ENCODE measurements at places on chromosomes 6 and 20. TPM values are rescaled to one million over a fixed set of nuclear protein-coding genes. Genes with fewer than 3 reads are reported as not detected.

DNA sequence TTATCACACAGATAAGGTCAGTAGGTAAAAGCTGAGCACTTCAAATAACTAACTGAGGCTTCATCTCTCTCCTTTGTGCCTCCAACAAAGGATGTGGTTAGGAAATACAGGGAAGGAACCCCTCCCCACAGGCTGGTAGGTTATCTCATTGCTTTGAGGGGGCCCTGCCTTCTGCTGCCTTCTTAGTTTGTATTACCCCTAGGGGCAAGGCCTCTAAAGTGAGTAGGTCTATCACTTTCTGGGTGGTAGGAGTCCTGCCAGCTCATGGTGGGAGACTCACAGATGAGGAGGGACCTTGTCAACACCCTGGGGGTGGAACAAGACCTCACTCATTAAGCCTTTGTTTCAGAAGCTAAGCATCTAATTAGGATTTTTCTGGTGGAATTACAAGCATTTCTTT, 34.6 kb downstream of the EDN1 start:
- no peak for DNase-seq

DNA sequence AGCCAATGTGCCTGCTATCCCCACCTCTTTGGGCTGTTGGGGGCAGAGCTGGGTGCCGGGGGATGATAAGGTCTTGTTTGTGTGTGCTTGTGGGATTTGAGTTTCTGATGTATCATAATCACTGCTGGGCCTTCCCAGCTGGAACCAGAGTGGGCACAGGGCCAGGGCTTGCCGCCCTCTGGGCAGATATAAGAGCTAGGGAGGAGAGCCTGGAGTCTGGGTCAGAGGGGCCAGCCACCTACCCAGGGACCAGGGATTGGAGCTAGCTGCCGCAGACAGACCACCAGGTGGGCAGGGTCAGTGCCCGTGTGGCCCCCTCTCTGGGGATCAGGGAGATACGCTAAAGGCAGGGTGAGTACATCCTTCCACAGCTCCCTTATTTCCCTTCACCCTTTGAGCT, 3.1 kb upstream of the TLDC2 start:
- DNase-seq, result no peak

GRCh38 chr6:40998661-40999060, 40.4 kb downstream of the UNC5CL start:
- DNase-seq, result no peak

The MOG gene
- not detected for total RNA-seq

The CDKN1A gene
- total RNA-seq, result 255 TPM
